CD4-positive, alpha-beta T cell treated with Interferon gamma for 1 hour (primary cell): ENCODE measurements at places on chromosomes 2 and 18.

DNA sequence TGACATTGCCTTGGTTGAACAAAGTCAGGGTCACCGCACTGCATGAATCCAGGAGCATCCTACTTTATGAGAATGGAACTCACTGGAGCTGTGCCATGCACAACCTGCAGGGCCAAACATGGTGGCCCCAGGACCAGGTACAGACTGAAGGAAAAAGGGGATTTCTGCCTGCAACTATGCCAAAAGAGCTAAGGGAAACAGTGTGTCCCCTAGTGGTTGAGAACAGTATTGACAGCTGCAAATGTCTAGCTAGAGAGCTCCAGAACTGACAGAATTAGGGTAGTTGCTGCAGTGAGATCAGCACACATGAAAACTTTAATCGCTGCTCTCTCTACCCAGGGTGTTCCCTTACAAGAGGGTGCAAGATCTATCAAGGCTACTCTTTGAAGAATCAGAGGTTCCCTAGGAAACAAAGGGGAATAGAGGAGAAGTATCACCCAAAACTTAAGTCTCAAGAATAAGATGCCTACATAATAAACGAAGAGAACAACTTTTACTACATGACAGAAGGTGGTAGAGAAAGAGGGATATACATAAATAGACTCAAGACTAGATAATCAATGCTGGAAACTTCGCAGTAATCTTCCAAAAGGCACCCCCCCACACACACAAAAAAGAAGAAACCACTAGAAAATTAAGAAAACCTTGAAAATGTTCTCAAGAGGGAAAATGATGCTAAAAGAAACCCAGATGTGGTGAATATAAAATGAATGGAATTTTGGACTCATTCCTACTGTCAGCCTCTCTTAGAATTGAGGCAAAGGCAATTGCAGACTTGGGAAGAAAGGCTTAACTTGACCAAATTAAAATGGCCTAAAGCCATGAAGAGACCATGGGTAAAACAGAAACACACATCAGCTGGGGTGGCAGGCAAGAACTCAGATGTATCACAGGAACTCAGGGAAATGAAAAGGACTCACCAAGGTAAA, 43.6 kb upstream of the IHH start:
- DNase-seq, result no peak

DNA sequence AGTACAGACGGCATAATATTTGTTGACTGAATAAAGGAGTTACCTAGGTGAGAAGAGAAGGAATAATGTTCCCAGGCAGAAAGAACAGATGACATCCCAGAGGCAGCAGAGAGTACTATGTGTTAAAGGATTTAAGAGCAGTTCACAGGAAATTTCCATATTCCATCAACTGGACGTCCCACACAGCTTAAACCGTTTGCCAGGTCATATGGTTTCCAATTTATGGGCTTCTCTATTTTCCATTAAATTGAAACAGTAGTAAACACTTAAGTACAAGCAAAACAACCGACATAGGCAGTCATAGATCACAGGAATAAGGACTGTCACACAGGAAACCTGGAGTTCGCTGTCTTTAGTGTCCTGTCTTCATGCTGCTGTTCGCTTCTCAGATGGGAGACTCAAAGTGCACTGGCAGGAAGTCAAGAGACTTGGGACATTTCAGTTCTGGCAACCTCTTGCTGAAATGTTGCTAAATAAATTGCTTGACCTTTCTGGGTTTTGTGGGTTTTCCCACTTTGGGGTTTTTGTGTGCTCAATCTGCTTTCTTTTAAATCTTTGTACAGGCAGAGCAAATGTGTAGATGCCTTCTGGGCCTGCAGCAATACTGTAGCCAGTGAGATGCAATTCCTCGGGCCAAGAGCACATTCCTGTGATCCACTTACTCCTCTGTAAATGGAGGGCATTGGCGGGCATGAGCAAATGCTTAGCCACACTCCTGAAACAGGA, 5.8 kb upstream of the PIEZO2 start:
- no peak for DNase-seq

DNA sequence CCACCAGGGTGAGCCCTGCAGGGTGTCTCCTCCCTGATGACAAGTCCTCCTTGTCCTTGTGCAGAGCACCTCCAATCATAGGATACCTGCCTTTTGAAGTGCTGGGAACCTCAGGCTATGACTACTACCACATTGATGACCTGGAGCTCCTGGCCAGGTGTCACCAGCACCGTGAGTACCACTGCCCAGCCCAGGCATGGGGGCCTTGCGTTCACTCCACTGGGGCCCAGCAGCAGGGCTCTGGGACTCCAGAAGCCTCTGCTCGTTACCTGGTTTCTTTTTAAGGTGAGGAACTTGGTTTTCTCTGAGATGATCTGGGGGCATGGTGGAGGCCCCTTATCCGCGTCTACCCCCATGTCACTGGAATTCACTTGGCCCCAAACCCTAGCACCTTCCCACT, 36.5 kb upstream of the RPL31 start:
- DNase-seq, result no peak

GRCh38 chr2:128416806-128417205, 98.1 kb upstream of the HS6ST1 start:
- no peak for DNase-seq

- no peak for DNase-seq
These were observed 2.4 kb downstream of the MAP4K4 start for GRCh38 chr2:101699755-101700461.

- no peak for DNase-seq
These were observed 132.0 kb downstream of the ZNF804A start for GRCh38 chr2:184730288-184730687.
